ENCODE measurements at places on chromosomes 11 and 22. TPM values are rescaled to one million over a fixed set of nuclear protein-coding genes. Genes with fewer than 3 reads are reported as not detected.

DNA sequence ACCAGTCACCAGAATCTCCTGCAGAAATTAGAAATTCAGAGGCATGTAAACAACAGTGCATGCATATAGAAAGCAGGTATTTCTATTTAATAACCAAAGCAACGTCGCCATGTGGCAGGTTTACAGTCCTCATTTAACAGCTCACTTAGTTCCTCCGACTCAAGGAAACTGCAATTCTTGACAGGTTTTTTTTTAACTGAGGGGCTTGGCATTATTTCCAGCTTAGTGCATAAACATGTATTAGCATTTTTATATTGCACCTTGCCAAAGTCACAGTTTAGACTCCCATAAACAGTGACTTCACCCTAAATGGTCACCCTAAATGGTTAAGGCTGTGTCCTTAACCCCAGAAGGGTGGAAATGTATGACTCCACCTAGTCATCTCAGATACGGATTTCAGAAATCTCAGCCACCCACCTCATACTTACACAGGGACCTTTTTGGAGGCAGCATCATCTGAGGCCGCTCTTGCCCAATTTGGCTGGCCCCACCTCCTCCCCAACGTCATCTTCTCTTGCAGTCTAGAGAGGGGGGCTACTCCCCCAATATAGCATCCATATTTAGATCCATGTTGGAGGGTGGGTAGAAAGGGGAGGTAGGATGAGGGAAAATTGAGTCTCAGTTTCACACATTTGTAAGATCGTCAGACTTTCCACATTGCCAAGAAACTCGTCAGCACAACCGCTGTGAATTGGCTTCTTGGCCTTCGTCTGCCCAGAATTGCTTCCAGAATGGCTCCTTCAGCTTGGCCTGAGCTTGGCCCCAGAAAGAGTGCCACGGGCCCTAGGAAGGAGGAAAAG lies 31.8 kb upstream of the SLC35C1 start:
- DNase-seq: no peak

- DNase-seq: no peak
Measured at GRCh38 chr11:100929377-100929776, 200.2 kb downstream of the PGR start.

GRCh38 chr11:130220311-130221035 lies 60.9 kb downstream of the ST14 start:
- peak; percentile 54 for DNase-seq

- no peak for DNase-seq
Measured at GRCh38 chr22:37112084-37112728, 2.7 kb upstream of the TMPRSS6 start.

STIM1 gene
- total RNA-seq: 46.9 TPM

- DNase-seq: no peak
Measured at GRCh38 chr11:69510471-69511357, 29.3 kb downstream of the LINC01488 start.

Data from osteocyte (in vitro differentiated cells).